Choroid plexus epithelial cell (primary cell): ENCODE measurements at places on chromosomes 2 and 18.

DNA sequence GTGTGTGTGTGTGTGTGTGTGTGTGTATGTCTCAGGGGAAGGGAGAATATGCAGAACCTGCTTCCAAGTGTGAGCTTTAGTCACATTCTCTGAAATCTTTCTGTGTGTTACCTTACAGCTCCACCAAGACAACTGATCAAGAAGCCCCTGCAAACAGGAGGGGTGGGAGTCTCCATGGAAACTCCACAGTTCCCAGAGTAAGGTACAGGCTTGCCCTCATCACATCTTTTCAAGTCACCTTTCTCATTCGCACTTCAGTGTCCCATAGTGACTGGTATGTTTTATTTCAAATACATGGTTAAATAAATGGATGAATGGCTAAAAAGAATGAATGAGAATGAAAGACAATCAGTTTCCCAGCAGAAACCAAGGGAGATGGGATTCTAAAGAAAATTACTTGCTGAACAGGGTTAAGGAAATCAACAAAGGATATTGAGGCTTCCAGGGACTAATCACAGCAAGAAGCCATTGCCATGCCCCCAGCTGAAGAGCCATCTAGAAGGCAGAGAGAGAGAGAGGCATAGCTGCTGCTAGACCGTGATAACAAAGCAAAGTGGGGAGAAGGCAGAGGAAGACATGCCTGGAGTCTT lies 987.2 kb upstream of the CELF4 start:
- no peak for DNase-seq

GRCh38 chr18:21359746-21360145 lies 117.7 kb downstream of the GREB1L start:
- DNase-seq, result no peak

DNA sequence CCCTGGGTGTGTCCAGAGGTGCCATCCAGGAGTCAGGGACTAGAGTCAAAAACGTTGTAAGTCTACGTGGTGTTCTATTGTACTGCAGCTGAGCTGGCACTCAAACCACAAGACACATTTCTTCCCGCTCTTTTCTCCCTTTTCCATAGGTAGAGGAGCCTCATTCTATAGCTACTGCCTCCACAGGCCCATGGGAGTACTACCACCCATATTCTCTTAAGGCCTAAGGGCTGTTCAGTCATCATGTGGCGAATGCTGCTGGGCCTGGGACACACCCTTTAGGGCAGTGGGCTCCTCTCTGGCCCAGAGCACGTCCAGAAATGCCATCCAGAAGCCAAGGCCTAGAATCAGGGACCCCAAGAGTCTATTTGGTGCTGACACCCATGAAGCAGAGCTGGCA lies 1271.7 kb downstream of the CNTNAP5 start:
- DNase-seq, result no peak

GRCh38 chr2:225768741-225769140 lies 369.2 kb downstream of the NYAP2 start:
- no peak for DNase-seq

GRCh38 chr2:241815477-241816430 lies 6.8 kb downstream of the NEU4 start:
- DNase-seq, result no peak

GRCh38 chr2:15555760-15556193 lies 5.4 kb downstream of the NBAS start:
- DNase-seq, result no peak

GRCh38 chr2:68765739-68766375 lies 31.2 kb downstream of the ARHGAP25 start:
- peak; percentile 36 for DNase-seq

DNA sequence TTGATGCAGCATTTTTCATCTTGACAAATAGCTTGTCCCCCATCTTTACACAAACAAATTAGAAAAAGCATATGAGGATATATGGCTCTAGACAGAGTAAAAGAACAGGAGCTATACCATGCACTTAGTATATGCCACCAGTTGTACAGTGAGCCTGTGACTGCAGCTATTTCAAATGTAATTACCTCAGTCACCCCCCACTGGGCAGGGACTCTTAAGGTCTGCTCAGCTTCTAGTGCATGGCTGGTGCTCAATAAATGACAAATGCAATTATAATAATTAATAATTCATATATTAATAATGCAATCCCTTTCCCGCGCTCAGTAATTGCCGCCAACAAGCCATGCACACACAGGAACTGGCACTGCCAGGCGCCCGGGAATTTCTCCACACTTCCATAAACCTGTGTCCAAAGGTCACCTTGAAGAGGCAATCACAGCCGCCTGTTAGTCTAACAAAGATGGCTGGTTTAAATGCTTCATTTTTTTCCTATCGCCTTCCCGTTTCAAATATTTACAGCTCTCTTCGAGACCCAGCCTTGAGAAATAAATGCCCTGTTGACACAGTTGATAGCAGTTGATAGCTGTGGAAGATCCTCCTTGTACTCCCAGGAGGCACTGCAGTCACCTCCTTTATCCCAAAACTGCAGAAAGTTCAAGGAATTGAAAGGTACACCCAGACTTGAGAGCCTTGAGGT lies 156.6 kb downstream of the INO80D start:
- no peak for DNase-seq

GRCh38 chr2:143584936-143585335 lies 455.7 kb downstream of the ARHGAP15 start:
- DNase-seq, result no peak

GRCh38 chr18:79790996-79791972 lies 6.5 kb upstream of the KCNG2 start:
- peak; percentile 100 for DNase-seq

DNA sequence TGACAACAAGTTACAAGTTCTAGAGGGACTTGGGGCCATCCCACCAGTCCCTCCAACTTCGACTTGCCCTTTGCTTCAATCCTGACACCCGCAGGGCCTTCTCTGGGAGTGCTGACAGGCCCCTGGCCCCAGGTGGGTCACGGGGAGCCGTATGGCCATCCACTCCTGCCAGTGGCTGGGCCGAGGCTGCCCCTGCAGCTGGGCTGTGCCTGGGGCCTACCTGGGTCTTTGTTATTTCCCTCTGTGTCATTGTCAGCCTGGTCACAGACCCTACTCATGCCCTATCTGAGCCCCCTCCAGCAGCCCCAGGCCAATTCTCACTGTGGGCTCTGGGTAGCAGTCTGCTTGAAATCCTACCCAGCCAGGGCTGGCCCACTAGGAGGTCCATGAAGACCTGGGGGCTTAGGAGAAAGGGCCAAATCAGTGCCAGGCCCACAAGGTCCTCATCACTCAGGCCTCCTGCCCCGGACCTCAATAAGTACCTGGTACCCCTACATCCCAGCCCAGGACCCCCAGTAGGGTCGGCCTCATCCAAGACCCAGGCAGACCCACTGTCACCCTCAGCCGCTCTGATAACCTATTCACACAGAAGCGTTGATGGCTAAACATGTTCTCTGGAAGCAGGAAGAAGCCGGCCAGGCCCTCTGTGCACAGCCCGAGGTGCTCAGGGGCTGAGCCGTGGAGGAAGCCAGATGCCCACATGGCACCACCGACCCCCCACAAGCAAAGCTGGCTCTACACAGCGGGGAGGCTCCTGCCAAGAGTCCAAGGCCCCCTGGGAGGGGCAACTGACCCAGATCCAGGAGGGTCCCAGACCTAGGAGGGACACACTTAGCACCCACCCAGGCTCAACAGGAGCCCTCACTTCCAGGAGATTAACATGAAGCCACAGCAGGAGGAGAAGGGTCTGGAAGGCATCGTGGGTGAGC lies 57.7 kb downstream of the BIN1 start:
- no peak for DNase-seq

GRCh38 chr18:9814431-9814830 lies 71.3 kb upstream of the TXNDC2 start:
- DNase-seq, result peak; percentile 86

- no peak for DNase-seq
Measured at GRCh38 chr2:202764991-202765390, 106.6 kb downstream of the ICA1L start.

- DNase-seq, result peak; percentile 75
Measured at GRCh38 chr2:39094717-39095363, 26.0 kb downstream of the SOS1 start.

DNA sequence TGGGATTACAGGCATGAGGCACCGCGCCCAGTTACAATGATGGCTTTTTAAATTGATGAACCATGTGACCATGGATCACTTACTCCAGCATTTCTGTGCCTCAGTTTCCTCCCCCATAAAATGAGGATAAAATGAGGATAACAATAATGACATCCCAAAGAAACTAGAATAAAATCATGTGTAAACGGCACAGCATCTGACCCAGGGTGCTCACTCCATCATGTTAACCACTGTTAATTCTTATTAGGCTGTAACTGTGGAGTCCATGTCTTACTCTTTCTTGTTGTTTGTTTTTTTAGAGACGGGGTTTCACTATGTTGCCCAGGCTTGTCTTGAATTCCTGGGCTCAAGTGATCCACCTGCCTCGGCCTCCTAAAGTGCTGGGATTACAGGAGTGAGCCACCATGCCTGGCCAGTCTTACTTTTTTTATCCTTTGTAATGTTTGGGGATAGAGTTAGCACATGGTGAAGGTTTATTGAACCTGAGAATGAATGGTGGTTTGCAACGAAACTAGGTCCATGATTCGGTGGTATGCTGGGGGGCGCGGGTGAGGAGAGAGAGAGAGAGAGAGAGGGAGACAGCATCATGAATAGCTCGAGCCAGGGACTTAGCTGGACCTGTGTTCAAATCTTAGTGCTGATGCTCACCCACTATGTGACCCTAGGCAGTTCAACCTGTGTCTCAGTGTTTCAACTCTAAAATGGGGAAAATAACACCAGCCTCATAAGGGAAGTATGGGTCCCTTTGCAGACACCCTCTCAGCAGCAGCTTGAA lies 52.3 kb downstream of the MYCN start:
- DNase-seq, result no peak

- no peak for DNase-seq
Measured at GRCh38 chr2:193627927-193628272, 1433.2 kb upstream of the TMEFF2 start.

GRCh38 chr2:73987948-73988700 lies 3.4 kb downstream of the TET3 start:
- DNase-seq, result no peak

GRCh38 chr2:64036034-64036705 lies 16.9 kb upstream of the VPS54 start:
- peak; percentile 65 for DNase-seq

- DNase-seq, result peak; percentile 99
Measured at GRCh38 chr18:77062518-77063003, 70.0 kb downstream of the MBP start.

GRCh38 chr2:164974221-164974620 lies 18.9 kb upstream of the SLC38A11 start:
- DNase-seq, result no peak

- DNase-seq, result no peak
Measured at GRCh38 chr2:130813722-130814121, 23.0 kb upstream of the ARHGEF4 start.

- no peak for DNase-seq
Measured at GRCh38 chr2:16285813-16286510, 345.6 kb downstream of the MYCN start.

DNA sequence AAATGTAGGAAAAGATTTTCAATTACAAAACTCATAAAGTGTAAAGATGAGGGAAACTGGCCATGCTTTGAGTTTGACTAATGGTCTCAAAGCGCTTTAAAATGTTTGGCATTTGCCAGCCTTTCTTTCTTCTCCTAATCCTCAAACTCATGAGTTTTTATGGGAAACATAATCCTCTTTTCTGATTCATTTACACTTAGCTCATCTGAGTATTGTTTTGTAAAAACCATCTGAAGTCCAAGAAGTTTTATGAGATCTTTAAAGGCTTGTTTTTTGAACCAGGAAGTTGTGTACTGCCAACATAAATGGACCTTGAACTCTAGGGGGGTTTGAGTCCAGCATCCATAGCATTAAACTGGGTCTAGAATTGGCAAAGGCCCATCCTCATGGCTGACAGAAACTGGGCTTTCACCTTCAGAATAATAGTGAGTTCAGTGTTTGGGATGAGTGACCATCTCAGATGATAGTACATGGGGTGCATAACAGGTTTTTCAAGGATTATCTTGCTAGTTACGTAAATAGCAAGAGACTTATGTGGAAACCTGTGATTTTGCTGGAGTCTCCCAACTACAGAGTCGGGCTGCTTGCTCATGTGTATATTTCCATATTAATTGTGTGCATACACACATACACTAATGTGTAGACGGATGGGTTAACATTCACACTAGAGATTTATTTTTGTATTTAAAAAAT lies 3.8 kb upstream of the LTBP1 start:
- DNase-seq, result no peak

GRCh38 chr2:167749660-167750059 lies 497.7 kb downstream of the STK39 start:
- peak; percentile 12 for DNase-seq

DNA sequence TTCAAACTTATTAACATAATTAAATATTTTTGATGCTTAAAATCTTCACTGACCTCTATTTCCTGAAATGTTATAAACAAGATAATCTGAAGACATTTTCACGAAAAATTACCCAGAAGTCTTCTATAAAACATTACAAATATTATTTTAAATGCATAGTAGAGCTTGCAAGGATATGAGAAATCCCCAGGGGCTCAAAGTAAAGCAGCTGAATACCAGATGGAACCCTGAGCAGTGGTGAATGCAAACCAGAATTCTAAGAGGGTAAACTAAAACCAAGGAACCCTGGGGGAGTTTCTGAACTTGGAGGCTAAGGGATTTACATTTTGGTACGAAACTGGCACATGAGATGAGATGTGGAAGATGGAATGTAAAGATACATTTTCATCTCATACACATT lies 83.6 kb downstream of the FSHR start:
- no peak for DNase-seq

GRCh38 chr18:37272226-37272625 lies 293.4 kb downstream of the CELF4 start:
- no peak for DNase-seq

GRCh38 chr2:57908736-57909161 lies 137.9 kb upstream of the VRK2 start:
- DNase-seq, result no peak
